Stomach (tissue), 19 donors: ENCODE measurements at places on chromosomes 12 and 14. TPM values are rescaled to one million over a fixed set of nuclear protein-coding genes. Genes with fewer than 3 reads are reported as not detected.

HOXC13 gene
- not detected for total RNA-seq

MANSC4 gene
- not detected for total RNA-seq

DNA sequence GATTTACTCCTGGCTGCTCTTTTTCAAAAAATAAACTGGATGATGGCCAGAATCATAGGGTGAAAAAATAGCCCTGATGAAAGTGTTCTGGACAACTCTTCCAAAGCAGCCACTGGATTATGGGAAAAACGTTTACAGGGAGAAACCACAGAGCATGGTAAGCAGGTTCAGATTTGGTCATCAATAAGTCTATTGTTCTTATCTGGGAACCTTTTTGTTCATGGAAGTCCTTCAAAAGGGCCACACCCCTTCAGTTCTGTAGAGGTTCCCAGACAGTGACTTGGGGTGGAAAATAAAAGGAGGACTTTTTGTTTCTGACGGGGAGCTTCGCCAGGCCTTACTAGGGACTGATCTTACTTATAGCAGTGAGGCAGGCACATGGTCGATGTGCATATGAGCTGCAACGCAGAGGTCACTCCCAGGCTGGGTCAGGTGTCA, 117.4 kb upstream of the SLC38A2 start:
- peak overlapping the region; percentile 70 for H3K27ac ChIP-seq
- no peaks in the 10 kb centered on the region for H3K36me3 ChIP-seq
- DNase-seq = no peak
- no peaks in the 10 kb centered on the region for H3K27me3 ChIP-seq
- H3K4me3 ChIP-seq = no peak overlapping the region

DNA sequence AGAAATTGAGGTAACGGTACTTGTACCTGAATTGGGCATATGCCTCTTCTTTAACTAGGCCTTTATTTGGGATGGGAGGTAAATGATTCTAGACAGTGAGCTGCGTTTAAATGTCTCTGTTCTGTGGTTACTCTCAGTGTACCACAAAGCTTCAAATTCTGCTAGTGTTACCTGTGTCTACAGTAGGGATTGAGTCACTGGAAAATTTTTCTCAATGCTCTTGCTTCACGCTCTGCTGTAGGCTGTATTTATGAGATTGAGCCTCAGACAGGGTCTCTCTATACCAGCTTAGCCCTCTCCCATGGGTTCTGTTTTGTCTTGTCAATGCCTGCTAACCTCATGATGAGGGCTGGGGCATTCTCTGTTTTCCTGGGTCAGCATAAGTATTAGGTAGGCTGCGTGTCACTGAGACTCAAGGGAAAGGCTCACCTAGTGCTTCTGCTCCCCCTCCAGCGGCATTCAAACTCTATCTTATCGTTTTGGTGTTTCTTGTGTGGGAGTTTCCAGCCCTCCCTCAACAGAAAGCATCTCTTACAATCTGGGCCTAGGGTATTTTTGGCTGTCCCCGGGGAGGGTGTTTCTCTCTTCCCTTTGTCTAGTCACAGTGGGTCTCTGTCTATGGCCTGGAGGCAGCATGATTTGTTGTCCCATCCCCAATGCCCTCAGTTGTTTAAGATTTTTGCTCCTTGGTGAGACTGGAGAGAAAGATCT, 285.8 kb downstream of the ADGRD1 start:
- no peaks in the 10 kb centered on the region for H3K27me3 ChIP-seq
- no peak overlapping the region for H3K4me3 ChIP-seq
- H3K36me3 ChIP-seq = no peaks in the 10 kb centered on the region
- H3K4me1 ChIP-seq = no peaks in the 10 kb centered on the region
- H3K27ac ChIP-seq = no peak overlapping the region
